ENCODE measurements at places on chromosomes 11 and 22.
A peak's percentile ranks its signal among the peaks of the same experiment; 100 is the strongest.

- DNase-seq = no peak
Measured at GRCh38 chr11:129973809-129974208, 28.8 kb downstream of the PRDM10 start.

GRCh38 chr22:47257566-47257965 lies 495.1 kb downstream of the TBC1D22A start:
- no peak for DNase-seq

DNA sequence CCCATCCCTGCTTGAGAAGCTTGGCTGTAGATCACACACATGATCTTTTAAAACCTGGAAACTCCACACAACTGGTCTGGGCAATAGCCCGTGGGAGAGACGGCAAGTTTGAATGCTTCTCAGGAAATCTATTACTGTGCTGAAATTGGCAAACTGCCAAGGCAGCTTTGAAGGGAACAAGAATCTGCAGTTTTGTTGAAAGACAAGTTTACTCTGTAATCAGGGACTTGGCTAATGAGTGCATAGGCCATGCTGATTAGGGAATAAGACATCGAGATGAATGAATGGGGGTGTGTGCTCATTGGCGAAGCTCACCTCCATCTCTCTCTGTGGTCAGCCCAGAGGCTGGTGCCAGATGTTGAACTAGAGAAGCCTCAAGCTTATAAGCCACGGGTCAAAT lies 218.8 kb downstream of the HIPK3 start:
- DNase-seq = peak; percentile 71

- peak; percentile 18 for DNase-seq
Measured at GRCh38 chr11:102546923-102547471, 16.4 kb upstream of the MMP7 start.

DNA sequence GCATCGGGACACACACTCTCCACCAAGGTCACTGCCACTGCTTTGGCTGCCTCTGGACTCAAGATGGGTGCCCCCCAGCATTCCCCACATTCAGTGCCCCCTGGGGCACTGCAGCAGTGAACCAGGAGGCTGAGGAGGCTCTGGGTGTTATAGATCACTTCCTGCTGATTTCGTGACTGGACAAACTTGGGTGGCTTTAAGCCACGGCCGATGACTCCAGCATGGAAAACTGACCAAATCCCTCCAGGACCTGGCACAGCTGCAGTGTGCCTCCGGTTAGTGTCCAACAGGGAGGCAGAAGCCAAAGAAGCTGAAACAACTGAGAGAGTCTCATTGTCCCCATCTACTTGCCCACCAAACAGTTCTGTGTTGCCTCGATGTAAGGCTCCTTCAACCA lies 1.2 kb upstream of the GANAB start:
- DNase-seq = no peak

GRCh38 chr11:27401280-27401832 lies 38.3 kb upstream of the CCDC34 start:
- DNase-seq = no peak

DNA sequence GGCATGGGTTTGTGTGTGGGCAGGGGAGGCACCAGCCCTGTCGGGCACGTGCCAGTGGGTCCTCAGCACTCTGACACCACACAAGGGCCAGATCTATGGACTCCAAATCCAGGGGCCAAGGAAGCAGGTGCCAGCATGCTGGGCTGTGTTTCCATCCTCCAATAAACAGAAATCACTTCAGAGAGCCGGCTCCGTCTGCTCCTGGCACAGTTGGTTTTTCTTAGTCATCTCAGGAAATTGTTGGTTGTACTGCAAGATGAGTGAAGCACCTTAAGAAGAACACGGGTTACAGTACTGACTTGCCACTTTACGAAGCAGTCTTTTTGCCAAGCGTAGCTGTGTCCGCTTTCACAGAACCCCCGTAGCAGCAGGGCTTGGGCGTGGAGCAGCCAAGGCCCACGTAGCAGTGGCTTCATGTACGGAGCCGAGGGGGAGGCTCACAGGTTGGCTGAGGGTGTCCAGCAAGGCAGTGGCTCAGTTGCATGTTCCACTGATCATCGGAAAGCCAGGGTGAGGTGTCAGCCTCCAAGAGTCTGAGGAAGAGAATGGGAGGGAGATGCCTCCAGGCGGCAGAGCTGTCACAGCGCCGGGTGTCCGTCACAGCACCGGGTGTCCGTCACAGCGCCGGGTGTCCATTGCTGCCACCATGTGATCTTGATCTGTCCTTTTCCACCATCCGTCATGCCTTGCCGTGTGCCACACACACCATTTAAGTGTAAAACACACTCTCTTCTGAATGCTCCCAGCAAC lies 314.9 kb downstream of the CTTN start:
- DNase-seq = no peak

- no peak for DNase-seq
Measured at GRCh38 chr11:117772360-117772759, 24.7 kb downstream of the DSCAML1 start.

DNA sequence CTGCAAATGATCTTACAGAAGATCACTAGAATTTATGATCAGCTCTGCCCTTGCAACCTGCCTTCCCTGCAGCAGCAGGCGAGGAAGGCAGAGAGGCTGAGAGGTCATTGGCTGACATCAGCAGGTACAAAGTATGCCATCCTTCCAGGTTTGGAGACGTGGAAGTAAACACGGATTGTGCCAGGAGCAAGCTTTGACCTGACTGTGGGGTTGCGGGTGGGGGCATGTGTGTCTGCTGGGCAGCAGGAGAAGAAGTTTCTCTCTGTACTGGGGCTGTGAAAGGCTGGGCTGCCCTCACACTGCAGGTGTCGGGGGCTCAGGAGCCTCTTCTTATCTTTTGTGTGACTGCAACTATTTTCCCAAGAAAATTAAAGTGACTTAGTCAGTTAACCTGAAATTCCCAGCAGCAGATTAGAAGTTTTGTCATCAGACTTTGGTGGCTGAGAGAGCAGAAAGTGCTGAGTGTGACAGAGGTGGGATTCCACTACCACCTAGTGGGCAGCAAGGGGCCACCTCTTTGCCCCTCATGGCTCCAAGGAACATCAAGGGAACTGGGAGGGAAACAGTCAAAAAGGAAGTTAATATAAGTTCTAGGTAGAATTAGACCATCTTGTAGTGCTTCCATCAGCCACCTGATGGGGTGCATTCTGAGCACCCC lies 565.9 kb downstream of the ETS1 start:
- DNase-seq = no peak

DNA sequence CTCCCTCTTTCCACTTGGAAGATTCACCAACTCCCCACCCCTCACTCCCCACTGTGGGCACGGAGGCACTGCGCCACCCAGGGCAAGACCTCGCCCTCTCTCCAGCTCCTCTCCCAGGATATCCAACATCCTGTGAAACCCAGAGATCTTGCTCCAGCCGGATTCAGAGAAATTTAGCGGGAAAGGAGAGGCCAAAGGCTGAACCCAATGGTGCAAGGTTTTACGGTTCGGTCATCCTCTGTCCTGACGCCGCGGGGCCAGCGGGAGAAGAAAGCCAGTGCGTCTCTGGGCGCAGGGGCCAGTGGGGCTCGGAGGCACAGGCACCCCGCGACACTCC lies 397 bp upstream of the CD44 start:
- DNase-seq = no peak

GRCh38 chr11:126456783-126457542 lies 101.5 kb downstream of the ST3GAL4 start:
- no peak for DNase-seq

DNA sequence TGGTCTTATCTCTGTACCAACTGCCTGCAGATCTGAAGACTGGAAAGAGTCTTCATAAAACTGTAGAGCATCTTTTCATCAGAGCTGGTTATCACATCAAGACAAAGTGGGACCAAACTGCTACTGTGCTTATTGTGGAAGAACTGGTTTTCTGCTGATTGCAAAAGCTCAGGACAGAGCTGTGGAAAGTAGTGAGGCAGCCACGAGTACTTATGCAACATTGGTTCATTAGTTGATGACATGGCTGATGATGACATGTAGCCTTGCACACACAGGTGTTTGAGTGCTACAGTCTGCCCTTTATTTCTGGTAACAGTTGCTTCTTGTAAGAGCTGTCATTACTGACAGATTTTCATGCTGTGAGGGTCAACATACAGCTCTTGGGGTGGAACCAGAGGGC lies 185.4 kb upstream of the GUCY1A2 start:
- no peak for DNase-seq

GRCh38 chr22:24178502-24179440 lies 2.5 kb upstream of the SUSD2 start:
- peak; percentile 55 for DNase-seq

- DNase-seq = no peak
Measured at GRCh38 chr11:30326114-30326778, 3.3 kb downstream of the ARL14EP start.

DNA sequence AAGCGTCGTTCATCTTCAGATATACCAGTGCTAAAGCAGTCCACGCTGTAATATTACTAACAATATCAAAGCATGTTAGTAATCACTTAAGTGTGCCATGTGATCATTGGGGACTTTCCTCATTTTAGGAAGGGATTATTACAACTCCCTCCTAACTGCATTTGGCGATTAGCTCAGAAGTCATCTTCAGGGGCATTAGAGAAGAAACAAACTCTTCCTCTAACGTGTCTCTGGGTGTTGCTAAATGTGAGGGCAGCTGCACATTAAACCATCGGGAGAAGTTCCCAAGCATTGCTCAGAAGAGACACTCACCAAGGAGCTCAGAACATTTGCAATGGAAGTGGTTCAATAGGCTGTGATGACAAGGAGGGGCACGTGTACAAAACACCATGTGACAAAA lies 17.2 kb downstream of the TESMIN start:
- DNase-seq = no peak

- DNase-seq = no peak
Measured at GRCh38 chr11:68122936-68123539, 1.9 kb upstream of the CHKA start.

- DNase-seq = peak; percentile 85
Measured at GRCh38 chr11:2526808-2527381, 82.1 kb downstream of the KCNQ1 start.

DNA sequence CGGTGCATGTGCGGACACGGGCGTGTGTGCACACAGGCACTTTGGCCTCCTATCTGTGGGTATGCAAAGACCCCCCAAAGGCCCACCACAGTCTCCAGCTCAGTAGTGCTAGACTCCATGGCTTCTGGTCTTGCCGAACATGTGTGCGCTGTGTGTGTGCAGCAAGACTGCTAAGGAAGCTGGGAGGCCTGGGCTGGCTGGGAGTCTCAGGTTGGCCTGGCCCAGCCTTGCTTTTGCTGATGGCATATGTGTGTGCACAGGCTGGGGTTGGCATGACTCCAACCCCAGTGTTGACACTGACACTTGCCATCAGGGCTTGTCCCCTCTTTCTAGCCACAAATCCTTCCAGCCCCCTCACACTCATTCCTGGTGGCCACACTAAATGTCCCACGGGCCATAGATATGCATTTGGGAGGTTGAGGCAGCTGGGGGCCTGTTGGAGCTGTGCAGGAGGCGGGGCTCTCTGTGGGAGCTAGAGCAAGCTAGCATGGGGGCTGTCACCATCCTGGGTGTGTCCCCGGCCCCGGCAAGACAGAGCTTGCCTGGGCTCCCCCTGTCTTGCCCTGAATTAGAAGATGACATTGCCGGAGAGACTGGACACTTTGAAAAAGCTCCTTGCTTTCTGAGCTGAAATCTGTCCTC lies 60.9 kb upstream of the NECTIN1 start:
- DNase-seq = no peak

GRCh38 chr22:46732513-46732912 lies 5.5 kb downstream of the CERK start:
- no peak for DNase-seq

DNA sequence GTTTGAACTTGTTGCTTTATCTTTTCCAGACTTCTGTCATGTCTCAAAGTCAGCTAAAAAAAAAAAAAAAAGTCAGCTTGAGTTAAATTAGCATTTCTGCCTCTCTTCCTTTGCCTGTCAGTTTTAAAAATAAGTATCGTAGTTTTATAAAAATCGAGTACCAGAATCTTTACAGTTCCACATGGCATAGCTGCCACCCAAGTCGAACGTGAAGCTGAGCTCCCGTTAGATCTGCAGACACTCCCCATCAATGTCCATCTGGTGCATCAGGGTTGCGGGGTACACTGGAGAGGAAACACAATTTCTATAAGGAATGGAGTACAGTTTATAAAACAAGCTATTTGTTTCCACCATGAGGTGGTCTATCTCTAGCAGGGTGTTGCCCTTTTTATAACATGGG lies 41.0 kb upstream of the CCND1 start:
- no peak for DNase-seq

DNA sequence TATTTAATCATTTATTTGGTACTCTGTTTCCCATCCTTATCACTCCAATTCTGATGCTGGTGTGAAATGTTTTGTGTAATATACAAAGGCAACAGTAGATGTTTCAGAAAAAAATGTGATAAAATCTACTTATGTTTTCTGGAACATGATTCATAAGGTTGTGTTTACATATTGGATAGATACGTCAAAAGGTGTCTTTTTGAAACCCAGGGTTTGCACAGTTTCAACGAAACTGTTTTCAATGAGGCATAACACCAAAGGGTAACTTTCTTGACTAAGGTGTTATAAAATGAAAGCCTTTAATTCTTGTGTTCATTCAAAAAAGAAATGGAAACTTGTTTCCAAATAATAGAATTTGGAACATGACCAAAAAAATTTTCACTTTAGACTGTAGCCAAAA lies 33.8 kb upstream of the HSD17B12 start:
- DNase-seq = no peak

- DNase-seq = no peak
Measured at GRCh38 chr11:120280600-120281051, 40.7 kb downstream of the POU2F3 start.

- DNase-seq = no peak
Measured at GRCh38 chr22:43376765-43377547, 33.8 kb upstream of the SCUBE1 start.

DNA sequence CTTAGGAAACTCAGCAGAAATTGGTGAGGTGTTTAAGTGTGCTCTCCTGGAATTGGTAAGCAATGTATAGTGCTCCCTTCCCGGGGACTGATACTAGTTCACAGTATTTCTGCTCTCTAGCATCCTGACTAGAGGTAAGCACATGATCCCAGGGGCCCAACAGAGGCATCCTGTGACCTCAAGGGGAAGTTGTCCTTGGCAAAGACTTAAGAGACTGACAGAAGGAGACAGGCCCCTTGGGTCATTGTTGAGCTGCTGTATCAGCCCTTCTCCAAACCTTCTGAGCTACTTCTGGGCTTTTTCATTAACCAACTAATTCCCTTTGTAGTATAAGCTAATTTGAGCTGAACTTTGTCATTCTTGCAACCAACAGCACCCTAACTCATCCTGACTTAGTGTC lies 4.3 kb upstream of the TBC1D22A start:
- DNase-seq = no peak

Data from OCI-LY7 (cell line).